ENCODE measurements at places on chromosomes 7 and 10.

- no peak for DNase-seq
Measured at GRCh38 chr10:33195608-33196376, 138.7 kb downstream of the NRP1 start.

DNA sequence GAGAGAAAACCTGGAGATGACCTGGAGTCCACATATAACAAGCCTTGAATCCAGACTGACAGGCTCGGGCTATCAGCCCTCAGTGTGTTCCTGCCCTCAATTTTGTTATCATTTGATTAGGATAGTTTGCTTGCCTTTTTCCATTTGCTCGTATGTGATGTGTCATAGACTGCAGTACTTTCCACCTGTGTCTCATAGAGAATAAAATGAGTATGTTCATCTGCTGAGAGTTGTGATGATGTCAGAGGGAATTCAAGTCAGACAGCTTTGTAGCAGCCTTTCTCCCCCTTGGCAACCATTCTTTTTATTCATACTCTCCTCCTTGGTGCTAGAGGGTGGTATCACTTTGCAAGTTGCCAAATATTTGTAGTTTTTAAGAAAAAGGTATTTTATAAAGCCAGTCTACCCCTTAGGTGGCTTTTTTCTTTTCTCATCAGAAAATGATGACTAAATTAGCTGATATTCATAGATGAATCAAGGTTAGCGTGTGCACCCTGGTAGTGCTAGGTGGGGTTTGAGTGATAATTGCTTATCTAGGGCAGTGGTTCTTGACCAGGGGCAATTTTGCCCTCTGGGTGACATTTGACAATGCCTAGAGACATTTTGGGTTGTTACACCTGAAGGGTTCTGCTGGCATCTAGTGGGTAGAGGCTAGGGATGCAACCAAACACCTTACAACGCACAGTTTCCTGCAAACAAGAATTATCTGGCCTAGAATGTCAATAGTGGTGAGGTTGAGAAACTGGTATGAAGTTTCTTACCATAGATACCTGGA is 5.4 kb downstream of the SGPL1 start:
- DNase-seq = no peak

DNA sequence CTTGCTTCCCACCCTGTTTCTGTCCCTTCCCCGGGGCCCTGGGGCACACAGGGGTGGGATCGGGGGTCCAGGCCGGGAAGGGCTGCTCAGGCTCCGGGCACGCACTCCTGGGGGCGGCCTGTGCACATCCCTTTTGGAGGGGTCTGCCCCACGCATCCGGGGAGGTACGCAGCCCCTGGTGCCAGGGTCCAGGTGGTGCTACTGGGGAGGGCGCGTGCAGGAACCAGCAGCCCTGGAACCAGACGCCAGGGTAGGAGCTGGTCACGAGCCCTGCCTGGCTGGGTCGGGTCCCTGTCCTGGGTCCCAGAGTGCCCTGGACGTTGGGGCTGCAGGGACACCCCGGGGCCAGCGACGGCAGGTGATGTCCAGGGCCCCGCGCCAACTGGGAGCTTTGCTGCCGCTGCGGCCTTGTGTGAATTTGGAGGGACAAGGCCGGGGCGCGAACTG is 53.4 kb downstream of the GLRX3 start:
- no peak for DNase-seq

GRCh38 chr7:42198974-42199668 is 37.9 kb downstream of the GLI3 start:
- DNase-seq = no peak

GRCh38 chr7:133367561-133367960 is 114.7 kb downstream of the EXOC4 start:
- DNase-seq = no peak

- DNase-seq = no peak
Measured at GRCh38 chr7:6271694-6272440, 557 bp downstream of the CYTH3 start.

DNA sequence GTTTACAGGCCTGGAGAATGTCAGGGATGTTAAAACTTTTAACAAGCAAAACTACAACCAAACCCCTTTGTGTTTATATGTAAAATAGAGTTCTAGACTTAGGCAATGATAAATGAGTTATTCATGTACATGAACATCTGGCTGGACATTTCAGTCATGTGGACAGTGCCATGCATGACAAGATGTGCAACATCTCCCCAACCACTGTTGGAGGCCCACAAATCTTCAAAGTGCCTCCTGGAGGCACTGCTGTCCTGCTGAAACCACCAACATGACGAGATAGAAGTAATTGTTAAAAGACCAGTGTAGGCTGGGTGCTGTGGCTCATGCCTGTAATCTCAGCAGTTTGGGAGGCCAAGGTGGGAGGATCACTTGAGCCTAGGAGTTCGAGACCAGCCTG is 18.4 kb downstream of the PPIA start:
- DNase-seq = no peak

DNA sequence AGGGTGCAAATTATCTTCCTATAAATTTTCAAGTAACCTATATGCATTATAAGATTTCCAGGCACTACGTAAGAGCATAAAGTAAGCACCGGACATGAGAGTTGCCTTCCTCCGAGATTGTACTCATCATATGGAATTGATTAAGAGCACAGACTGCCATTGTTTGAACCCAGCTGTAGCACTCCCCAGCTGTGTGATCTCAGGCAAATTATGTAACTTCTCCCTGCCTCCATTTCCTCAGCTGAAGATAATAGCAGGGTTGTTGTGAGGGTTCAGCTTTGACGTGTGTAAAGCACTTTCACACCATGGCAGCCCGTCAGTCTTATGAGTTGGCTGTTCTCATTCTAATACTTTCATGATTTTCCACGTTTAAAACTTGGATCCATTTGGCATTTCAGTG is 122.6 kb downstream of the ITIH5 start:
- peak; percentile 69 for DNase-seq

DNA sequence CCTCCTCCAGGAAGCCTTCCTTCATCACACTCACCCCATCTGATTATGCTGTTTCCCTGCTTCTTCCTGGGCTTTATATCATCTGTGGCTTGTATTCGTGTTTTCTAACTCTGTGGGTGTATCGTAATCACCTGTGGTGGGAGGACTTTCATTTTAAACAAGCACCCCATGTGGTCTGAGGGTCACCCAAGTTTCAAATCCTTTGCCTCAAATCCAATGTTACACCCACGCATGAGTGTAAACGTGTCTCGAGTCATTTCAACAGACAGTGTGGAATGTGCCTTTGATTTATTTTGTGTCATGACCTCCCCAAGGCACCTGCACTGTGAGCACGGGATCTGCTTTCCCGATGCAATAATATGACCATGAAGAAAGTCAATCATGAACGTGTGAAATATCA is 17.5 kb upstream of the LYZL2 start:
- DNase-seq = no peak

GRCh38 chr7:17632384-17632783 is 307.9 kb downstream of the SNX13 start:
- DNase-seq = no peak

GRCh38 chr10:119005362-119006043 is 24.0 kb upstream of the NANOS1 start:
- no peak for DNase-seq

DNA sequence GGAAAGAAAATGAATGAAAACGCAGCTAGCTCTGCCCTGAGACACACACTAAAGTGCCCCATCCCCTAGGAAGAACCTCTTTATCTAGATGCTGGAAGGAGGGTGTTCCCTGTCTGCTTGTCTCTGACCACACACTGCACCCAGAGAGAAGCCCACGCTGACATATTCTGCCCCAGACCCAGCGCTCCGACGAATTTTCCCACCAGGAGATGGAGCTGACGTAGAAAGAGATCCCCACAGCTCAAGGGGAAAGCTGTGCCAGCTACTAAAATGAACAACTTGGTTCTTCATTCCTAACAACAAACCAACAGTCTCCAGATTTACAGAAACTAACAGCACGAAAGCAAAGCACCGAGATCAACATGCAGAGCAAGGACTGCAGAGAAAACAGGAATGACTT is 73.3 kb downstream of the KIAA1549 start:
- peak; percentile 17 for DNase-seq

GRCh38 chr7:124428781-124429180 is 336.8 kb downstream of the GPR37 start:
- DNase-seq = no peak

DNA sequence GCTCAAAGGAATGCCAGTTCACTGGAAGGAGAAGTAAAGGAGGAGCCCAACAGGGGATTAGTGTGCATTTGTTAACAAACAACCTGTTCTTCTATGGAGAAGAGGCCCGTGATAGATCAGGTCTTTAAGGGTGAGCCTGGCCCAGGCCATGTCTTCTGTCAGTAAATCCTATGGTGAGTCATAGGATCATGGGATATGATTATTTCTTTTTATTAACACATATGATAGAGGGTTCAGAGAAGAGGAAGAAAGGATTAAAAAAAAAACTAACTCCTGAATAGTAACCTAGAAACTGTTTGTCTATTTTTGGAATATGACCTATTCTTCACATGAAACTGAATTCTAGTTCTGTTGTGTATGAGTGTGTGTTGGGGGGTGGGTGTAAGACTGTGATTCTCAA is 70.4 kb downstream of the GPR158 start:
- no peak for DNase-seq

- DNase-seq = no peak
Measured at GRCh38 chr10:48788554-48788953, 103.9 kb downstream of the WDFY4 start.

- DNase-seq = no peak
Measured at GRCh38 chr7:69610374-69611084, 12.3 kb downstream of the AUTS2 start.

DNA sequence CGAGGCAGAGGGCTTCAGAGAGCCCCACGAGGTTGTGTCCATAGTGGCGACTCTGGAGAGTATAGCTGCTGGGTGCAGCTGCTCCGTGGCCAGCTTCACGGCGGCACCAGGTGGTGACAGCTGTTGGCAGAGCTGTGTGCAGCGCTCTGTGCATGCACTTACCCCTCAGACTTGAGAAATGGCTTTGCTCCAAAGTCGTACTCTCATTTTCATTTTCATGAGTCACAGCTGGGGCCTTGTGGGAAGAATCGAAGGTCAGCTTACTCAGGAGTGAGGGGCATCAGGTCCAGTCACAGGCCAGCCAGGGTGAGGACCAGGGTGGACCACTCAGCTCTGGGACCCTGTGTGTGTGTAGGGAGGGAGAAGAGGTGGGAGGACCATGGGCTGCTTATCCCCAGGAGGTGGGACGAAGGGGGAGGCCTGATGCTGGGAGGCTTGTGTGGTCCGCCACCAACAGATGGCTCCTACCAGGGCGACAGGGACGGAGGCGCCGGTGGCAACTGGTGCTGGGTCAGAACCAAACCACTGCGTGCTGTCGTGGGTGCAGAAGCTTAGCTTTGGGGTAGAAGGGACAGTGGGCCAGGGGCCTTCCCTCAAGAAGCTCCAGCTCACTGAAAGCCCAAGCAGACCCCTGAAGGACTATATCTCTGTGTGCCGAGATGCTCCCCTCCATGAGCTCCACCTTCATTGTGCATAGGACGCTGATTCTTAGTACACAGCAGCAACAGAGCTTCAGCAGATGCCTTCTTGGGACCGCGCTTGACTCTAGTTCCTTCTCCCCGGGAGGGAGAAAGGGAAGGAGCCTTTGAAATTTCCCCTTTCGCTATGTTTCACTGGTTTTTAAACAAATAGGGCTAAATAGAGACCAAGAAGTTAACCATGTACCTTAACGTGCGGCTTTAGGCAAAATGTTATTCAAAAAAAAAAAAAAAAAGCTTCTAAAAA is 225.0 kb downstream of the CELF2 start:
- peak; percentile 68 for DNase-seq

GRCh38 chr10:55358539-55358938 is 557.5 kb upstream of the PCDH15 start:
- no peak for DNase-seq

GRCh38 chr7:92809397-92809759 is 27.0 kb downstream of the CDK6 start:
- DNase-seq = no peak

GRCh38 chr7:98283127-98283886 is 1.8 kb downstream of the BRI3 start:
- peak; percentile 81 for DNase-seq

DNA sequence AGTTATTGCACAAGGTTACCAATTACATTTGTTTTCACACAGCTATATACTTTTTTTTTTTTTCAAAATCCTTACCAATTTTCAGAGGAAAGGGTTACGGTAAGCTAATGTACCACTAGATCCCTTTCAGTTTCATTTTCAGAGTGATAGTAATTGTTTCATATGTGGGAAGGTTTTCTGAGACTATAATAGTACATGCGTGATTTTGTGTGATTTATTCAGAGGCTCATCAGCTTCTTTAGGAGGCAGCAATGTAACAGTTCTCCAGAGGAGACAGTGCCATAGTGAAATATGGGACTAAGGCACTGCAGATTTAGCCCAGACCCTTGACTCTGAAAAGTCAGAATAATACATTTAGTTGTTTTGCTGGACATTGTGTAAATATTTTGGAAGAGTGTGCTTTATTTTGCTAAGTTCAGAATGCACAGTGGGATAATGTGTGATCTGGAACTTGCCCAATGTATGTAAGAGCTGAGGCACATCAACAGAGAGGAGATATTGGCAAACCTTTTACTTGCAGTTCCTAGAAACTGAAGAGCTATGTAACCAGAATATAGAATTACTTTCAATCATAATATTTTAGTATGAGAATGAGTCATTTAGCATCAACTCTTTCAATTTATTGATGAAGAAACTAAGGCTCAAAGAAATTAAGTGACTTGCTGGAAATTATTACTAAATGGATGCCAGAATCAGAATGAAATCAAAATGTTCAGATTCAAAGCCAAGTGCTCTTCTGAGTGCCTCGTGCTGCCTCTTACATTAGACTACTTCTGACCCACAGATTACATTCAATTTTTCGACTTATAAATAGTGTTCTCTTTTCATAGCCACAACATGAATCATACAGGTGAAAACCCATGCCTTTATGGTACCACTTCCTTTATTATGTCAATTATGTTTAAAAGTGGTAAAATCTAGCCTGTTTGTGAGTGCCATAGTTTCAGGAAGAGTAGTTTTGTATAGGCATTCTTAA is 207.7 kb upstream of the TEX47 start:
- DNase-seq = peak; percentile 12

DNA sequence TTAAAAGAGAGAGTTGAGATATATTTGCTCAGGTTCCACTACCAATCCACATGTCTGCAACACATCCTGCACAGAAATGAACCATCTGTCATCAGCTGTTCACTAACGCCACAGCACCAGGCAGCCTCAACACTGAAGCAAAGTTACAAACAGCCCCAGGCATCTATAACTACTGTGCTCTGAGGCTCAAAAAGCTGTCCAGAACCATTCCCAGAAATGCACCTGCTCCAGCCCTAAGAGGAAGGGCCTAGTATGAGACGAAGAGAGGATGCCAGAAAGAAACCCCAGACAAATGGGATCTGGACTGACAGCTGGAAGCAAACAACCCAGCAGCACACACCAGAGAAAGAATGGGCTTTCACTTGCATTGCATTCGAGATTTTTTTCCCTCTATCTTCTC is 159.3 kb downstream of the ELMO1 start:
- DNase-seq = peak; percentile 72

- no peak for DNase-seq
Measured at GRCh38 chr7:142863891-142864685, 9.2 kb downstream of the EPHB6 start.

- no peak for DNase-seq
Measured at GRCh38 chr10:14611968-14612693, 162.6 kb downstream of the FAM107B start.

- DNase-seq = no peak
Measured at GRCh38 chr7:158934628-158935027, 78.3 kb downstream of the DYNC2I1 start.

Measured in pons (tissue), 1 donor.